ENCODE measurements at places on chromosomes 5 and 9.

DNA sequence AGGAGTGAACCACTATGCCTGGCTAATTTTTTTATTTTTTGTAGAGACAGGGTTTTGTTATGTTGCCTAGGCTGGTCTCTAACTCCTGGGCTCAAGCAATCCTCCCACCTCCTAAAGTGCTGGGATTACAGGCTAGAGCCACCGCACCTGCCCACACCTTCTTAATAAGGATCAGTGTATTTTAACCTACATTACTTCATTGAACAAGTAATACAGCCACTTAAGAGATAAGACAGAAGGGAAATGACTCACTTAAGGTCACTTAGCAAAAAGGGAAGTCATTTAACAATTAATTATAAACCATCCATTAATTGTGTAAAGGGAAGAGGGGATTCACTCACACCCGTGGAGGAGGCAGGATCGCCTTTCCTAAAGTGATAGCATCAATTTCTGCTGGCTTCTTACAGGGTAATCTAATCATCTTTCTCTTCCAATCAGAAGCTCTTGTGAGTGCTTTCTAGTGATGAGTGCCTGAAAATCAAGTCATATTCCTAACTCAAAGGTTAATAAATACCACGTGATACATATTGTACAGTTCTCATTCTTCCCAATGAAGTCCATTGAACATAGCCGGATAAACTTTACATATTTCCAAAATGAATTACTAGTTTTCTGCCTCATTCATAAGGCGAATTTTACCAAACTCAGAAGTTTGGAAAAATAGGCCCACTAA, 3.5 kb downstream of the FBXW11 start:
- H3K27ac ChIP-seq: no peak overlapping the region
- no peaks in the 10 kb centered on the region for H3K36me3 ChIP-seq
- no peaks in the 10 kb centered on the region for H3K27me3 ChIP-seq
- DNase-seq: no peak
- H3K4me3 ChIP-seq: peak overlapping the region; percentile 93

GRCh38 chr9:69535286-69535832, 136.8 kb downstream of the APBA1 start:
- H3K27ac ChIP-seq: no peak overlapping the region
- peak; percentile 15 for DNase-seq
- no peaks in the 10 kb centered on the region for H3K27me3 ChIP-seq
- H3K4me3 ChIP-seq: no peak overlapping the region
- no peaks in the 10 kb centered on the region for H3K4me1 ChIP-seq

GRCh38 chr9:109270971-109271925, 49.6 kb downstream of the EPB41L4B start:
- H3K36me3 ChIP-seq: peaks cover 4% of the 10 kb centered on the region
- H3K4me3 ChIP-seq: no peak overlapping the region
- H3K4me1 ChIP-seq: peaks cover 12% of the 10 kb centered on the region

- DNase-seq: no peak
- no peaks in the 10 kb centered on the region for H3K27me3 ChIP-seq
- no peaks in the 10 kb centered on the region for H3K36me3 ChIP-seq
Measured at GRCh38 chr5:137113939-137114338, 385.2 kb downstream of the SPOCK1 start.
